ENCODE measurements at places on chromosomes 3 and 15.

DNA sequence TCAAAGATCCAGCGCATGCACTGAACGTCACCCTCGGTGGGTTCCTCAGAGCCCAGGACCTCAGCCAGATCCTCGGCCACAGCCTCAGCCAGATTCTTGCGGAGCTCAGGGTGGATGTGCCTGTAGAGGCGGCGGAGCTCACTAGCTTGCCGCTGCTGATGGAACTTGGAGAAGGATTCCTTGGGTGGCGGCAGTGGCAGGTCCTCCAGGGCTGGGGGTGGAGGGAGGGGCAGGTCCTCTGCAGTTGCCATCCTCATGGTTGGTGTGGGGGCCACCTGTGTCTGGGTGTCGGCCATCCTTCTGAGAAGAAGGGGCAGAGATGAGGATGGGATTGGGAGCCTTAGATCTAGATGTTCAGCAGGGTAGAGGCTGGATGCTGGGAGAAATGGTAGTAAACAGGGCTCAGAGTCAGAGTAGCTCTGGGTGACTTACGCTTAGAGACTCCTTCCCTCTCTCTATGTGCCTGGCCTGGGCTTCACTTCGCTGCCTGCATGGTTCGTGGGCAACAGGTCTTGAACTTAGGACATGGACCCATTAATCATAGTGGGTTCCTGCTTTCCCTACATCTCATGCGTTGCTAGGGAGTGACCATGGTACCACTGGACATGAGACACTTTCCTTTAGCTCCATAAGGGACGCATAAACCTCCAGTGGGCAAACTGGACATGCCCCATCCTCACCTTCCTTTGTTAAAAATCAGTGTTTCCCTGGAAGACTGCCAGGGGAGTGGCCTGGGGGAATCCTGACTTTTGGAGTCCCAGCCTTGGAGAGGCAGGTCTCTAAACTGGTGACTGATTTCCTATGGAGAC lies 3.0 kb downstream of the XIRP1 start:
- DNase-seq = no peak

GRCh38 chr3:331881-332280 lies 135.3 kb downstream of the CHL1 start:
- no peak for DNase-seq

DNA sequence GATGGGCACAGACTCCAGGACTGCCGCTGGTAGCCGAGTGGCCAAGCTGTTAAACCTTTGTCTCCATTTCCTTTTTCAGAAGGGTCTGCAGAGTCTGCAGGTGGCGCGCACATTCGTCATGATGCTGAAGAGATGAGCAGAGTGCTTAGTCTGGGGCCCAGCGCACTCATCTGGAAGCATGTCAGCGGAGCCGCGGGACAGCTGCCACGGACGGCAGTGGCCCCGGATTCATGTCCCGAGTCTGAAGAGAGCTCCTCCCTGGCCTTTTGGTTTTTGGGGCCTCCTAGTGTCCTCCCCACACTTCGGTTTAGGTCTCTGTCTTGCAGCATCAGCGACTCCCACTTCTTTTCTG lies 42.6 kb downstream of the KLHL25 start:
- DNase-seq = no peak

- no peak for DNase-seq
These were observed 24.1 kb downstream of the KAT2B start for GRCh38 chr3:20064387-20064786.

GRCh38 chr15:91627473-91628278 lies 225.8 kb upstream of the SLCO3A1 start:
- no peak for DNase-seq

DNA sequence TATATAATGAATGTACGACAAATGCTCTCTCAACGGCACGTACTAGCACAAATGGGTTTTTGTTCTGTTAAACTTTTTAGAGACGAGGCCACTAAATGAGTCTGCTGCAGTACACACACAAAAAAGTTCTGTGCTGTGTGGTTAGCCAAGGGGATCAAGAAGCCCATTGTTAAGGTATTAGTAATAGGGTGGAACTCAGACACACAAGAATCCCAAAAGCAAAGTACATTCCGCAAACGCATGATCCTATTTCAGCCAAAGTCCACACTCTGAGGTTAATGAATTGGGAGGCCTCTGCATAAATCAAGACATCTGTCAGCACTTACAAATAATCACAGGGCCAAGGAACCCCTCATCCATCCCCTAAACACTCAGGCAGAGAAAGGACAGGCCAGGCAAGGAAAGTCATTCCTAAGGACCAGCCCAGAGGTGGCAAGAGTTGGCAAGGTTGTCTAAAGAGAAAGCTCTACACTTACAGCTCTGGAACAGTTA lies 12.1 kb downstream of the OSBPL10 start:
- DNase-seq = no peak

- DNase-seq = no peak
These were observed 903.1 kb downstream of the NSUN3 start for GRCh38 chr3:94965867-94966475.

GRCh38 chr3:193782276-193782647 lies 189.3 kb downstream of the OPA1 start:
- no peak for DNase-seq

DNA sequence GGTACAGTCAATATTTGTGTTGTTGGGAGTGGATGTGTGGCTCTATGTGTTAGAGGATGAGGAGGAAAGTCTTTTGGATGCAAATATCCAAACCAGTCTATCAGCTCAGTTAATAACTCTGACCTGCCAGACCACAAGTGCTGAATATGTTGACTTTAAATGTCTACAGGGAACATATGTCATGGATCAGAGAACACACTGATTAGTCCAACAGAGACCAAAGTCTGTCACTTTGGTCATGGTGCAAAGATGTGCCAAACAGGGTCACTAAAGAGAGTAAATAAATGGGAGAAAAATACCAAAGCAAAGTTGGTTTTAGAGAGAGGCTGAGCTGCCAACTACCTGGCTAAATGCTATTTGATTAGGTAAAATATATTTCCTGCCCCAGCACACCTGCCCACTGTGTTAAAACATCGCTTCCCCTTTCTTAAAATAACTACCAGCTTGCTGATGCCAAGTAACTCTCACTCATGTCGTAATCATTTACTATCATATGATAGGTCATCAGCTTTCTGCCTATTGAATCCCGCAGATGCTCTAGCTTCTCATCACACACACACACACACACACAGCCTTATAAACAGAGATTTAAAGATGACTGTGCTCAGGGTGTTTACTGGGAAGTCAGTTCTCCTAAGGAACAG lies 173.3 kb downstream of the PDZRN3 start:
- no peak for DNase-seq

DNA sequence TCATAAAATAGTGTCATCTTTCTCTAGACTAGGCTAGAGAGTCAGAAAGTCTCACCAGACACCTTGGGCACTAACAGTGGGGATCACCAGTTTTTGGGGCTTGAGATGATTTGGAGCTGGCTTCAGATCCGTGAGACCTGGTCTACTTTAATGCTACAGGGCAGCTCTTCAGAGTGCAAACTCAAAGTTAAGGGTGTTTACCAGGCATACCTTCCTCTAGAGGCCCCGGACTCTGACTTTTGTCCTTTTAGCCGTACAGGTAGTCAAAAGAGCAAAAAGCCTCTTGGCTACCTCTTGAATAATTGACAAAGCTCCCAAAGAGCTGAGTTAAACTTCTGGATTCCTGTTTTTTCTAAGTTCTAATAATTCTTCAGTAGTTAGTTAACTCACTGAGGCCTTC lies 41.4 kb upstream of the CCR4 start:
- no peak for DNase-seq

DNA sequence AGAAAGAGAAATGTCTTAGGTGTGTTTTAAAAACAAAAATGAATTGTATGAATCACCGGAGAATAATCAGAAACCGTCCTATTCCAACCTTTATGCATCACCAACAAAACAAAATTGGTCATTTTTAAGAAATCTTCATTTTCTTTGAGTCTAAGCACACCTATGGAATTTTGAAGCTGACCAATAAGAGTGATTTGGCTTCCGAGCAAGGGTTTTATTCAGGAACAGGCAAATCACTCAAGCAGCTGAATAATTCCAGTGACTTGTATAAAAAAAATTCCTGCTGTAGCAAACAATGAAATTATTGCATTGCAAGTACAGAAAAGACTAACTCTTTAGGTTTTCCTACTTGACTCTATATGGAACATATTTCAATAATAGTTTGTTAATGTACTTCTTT lies 83.8 kb upstream of the FNDC3B start:
- no peak for DNase-seq

DNA sequence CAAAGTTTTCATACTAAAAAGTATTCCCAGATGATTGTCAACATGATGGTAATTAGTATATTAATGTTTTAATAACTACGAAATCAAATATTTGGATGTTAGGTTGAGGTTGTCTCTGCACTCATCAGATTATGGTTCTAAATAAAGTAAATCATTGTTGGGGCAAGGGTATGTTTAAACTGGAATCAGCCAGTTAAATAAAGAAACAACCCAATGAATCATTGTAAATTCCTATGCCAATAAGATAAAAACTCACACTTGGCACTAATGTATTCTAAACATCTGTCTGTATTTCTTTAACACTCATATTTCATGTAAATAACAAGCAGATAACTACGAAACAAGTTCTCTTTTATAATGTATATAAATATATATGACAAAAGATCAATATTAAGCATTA lies 92.7 kb downstream of the PEAK1 start:
- DNase-seq = no peak

DNA sequence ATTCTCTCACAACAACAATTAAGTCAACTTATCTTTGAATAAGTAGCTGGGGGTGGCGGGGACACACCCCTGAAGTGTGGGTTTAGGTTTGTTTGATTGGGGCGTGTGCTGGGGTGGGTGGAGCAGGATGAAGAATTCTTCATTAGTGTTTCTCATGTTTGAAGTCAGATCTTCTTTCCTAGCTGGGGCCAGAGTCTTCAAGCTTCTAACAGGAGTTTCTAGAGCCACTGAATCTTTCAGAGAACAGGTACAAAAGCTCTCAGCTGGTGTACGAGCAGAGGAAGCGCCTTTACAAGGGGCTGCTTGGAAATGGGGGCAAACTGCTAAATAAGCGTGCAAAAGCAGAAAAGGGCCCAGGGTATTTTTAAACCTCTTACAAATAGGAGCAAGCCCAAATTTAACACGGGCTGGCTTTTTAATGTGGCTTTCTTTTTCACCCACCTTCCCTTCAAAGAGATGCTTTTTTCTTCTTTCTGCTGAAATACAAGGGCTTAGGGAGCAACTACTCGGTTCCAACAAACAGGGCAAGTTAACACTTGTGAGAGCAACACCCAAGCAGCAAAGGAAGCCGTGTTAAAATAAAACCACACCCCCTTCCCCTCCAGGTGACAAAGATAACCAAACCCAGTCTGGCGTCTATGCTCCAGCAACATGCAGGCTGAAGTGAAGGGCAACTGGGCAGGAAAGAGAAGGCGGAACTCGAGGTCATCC lies 86.9 kb upstream of the RASGRP1 start:
- DNase-seq = peak; percentile 89

GRCh38 chr3:53287131-53287629 lies 31.4 kb upstream of the TKT start:
- DNase-seq = no peak

DNA sequence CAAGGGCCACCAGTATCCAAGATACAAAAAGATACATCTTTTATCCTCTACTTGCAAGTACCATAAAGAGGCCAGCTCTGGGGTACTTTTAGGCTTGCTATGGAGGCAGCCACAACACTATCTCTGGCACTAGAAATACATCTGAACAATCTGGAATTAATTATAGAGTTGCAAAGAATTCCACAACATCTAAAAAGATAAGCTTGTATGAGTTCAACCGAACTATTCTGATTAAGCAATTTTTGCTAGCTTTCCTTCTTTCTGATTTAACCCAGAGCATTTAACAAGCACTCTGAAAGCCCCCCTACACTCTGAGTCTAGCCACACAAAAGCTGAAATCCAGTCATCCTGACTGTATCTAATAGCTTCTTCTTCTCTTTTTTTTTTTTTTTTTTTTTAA lies 95.4 kb downstream of the FRMD5 start:
- no peak for DNase-seq

- DNase-seq = no peak
These were observed 24.6 kb upstream of the LRRFIP2 start for GRCh38 chr3:37198996-37199395.

- no peak for DNase-seq
These were observed 30.8 kb upstream of the CPB1 start for GRCh38 chr3:148796799-148797198.
